ENCODE measurements at places on chromosomes 3 and 15.

GRCh38 chr3:9795207-9795606 is 2.3 kb downstream of the ARPC4 start:
- no peak for DNase-seq

DNA sequence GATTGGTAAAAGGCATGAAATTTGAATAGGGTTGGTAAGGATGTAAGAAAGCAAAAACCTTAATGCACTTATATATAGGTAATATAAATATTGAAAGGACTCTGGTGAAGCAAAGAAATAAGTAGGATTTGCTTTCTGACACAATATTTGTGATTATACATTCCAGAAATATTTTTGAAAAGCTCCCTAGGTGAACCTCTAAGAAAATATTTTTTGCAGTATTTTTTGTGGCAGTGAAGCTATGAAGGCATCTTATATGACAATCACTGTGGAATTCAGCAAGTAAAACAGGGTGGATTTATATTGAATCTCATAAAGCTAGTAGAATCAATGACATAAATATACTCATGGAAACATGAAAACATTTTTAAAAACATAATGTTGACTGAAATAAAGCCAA is 119.6 kb upstream of the EPHA3 start:
- DNase-seq, result no peak

DNA sequence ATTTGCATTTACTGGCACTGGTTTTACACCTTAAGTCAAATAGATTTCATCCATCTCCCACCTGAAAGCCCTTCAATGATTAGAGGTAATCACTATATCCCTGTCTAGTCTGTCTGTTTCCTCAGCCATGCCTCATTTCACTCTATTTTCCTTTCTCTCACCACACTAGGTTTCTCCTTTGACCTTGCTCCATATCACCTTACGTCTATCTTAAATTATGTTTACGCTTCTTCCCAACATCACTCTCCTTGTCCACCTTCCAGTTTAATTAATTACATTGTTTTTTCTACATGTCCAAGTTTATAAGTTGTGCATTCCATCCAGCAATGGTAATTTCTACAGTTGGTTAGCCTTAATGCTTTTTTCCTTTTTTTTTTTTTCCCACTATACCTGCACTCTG is 396.7 kb upstream of the PDZRN3 start:
- DNase-seq, result no peak

DNA sequence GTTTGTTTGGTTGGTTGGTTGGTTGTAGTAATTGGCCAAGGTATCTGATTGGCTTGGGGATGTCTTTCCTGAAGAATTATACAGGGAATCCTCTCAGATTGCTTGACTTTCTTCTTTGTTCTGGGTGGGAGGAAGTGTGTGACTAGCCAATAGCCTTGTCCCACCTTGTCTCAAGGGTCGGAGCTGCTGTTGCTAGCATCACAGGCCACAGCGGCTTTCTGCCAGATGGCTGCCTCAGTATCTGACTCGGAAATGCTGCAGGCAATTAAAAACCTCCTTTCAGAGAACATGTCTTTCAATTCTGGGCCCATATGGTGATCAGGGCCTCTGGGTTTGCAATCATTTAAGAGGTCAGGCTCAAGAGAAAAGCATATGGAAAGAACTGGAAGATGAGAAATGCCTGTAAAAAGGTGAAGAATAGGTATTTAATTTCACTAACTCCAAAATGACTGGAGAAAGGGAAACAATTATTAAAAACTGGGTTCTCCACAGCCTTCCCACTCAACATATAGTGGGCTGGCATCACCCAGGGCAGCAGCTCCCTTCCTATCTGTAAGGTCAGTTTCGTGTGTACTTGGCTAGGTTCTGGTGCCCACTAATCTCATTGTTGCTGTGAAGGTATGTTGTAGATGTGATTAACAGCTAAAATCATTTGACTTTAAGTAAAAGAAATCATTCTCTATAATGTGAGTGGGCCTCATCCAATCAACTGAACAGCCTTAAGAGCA is 32.4 kb downstream of the TGFBR2 start:
- DNase-seq, result no peak

DNA sequence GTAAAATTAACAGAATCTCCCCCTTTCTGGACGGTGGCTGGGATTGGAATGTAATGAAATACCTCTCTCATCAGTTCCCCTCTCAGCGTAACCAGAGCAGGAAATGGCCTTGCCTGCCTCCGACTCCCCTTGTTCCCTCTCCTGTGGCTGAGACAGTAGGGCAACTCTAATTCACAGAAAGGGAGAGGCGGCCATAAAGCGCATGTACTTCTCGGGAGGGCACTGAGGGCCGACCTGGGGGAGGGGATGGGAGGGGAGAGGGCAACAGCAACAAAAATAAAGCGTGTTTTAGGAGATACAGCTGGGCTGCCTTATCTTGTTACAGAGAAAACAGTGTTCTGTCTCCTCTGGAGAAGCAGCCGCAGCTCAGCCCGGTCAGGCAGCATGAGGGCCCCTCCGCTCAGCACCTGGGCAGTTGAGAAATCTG is 783.3 kb upstream of the ARRDC4 start:
- no peak for DNase-seq

DNA sequence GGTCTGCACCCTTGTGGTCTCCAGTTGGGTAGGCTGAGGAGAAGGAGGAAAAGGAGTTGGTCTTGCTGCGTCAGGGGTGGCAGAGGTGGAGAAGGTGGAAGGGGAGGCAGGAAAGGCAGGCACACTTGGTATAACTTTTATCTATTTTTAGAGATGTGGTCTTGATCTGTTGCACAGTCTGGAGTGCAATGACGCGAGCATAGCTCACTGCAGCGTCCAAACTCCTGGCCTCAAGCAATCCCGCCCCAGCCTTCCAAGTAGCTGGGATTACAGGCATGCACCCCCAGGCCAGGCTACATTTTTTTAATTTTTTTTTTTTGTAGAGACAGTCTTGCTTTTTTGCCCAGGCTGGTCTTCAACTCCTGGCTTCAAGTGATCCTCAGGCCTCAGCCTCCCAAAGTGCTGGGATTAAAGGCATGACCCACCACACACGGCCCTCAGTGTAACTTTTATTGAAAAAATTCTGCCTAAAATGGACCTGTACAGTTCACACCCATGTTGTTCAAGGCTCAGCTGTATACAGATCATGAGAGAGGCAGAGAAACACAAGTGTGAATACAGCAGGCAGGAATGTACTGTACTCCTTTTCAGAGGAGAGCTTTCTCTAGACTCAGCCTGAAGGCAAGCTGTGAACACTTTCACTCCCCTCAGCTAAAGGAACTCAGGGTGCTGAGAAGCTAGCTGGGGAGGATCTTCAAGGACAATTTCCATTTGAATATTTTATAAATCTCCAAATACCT is 2.1 kb upstream of the RHOV start:
- no peak for DNase-seq

DNA sequence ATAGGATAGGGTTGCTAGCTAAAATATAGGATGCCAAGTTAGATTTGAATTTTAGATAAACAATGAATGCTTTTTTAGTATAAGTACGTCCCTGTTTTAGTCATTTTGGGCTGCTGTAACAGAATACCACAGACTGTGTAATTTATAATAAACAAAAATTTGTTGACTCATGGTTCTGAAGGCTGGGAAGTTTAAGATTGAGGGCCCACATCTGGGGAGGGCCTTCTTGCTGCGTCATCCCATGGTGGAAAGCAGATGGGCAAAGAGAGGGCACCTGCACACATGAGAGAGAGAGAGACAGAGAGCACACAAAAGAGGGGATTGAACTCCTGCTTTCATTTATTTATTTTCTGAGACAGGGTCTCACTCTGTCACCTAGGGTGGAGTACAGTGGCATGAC is 246.5 kb downstream of the EPHB1 start:
- DNase-seq, result no peak

- DNase-seq, result no peak
Measured at GRCh38 chr3:114571363-114571762, 277.5 kb downstream of the TIGIT start.

- DNase-seq, result no peak
Measured at GRCh38 chr3:131630807-131631206, 128.0 kb upstream of the MRPL3 start.

DNA sequence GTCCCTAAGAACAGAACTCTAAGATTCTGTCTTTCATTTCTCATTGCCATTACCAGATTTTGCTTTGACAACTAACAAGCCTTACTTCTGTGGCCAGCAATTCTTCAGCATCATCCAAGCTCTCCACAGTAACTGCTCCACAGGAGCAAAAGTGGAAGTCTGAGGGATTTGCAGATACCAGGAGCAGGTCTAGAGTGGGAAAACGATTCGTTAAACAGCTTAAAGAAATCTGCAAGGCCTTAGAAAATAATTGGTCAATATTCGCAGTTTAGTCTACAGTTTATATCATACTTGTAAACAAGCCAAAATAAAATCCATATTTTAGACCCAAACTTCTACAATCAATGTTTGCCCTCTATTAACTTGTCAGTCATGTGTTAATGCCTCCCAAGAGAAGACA is 24.1 kb downstream of the MYH15 start:
- DNase-seq, result no peak

DNA sequence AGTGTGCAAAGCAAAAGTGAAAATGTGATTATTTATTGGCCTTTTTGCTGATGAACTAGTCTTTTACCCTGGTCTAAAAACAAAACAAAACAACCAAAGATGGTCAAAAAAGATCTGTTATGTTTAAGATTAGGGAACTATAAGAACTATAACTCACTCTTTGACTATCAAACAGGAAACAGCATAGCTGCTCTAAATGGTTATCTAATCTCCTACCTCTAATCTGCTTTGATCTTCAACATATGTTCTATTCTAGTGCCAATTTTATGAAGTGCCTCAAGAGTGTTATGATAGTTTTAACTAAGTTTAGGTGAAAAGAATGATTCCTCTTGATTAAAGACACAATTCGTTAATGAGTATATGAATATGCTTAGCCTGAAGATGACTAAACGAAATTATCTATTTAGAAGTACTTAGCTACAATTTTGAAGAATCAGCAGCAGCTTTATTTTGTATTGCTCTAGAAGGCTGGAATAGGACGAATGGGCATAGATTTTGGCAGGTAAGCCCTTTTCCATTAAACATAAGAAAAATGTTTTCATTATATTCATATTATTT is 46.0 kb downstream of the SETD2 start:
- no peak for DNase-seq

DNA sequence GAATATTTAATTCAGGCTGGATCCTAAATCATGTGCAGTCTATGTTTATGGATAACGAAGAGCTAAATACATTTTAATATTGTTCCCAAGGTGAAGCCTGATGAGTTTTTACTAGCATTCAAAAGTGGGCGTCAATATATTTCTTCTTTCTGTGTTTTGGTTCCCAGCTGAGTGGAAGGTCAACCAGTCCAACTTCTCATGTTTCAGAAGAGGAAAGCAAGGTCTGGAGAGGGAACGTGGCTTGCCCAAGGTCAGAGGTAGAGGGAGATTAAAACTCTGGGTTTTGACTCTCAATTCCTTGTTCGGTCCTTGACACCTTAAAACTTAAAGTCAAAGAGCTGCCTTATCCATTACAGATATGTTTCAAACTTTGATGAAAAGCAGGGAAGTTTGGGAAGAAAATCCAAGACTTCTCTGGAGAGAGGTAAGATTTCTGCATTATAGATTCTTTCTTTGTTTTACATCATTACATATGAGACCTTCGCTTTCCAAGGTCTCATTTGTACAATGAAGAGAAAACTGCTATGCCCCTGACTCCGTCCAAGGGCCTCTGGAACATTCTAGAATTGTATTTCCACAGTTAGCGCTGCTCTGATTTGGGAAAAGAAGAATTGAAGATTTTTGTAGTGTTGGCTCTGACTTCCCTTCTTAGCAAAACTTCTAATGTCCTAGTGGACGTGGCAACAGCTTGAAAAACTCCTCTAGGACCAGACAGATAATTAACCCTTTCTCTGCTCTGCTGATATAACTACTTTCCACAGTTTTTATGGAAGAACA is 57.7 kb upstream of the HES1 start:
- no peak for DNase-seq

DNA sequence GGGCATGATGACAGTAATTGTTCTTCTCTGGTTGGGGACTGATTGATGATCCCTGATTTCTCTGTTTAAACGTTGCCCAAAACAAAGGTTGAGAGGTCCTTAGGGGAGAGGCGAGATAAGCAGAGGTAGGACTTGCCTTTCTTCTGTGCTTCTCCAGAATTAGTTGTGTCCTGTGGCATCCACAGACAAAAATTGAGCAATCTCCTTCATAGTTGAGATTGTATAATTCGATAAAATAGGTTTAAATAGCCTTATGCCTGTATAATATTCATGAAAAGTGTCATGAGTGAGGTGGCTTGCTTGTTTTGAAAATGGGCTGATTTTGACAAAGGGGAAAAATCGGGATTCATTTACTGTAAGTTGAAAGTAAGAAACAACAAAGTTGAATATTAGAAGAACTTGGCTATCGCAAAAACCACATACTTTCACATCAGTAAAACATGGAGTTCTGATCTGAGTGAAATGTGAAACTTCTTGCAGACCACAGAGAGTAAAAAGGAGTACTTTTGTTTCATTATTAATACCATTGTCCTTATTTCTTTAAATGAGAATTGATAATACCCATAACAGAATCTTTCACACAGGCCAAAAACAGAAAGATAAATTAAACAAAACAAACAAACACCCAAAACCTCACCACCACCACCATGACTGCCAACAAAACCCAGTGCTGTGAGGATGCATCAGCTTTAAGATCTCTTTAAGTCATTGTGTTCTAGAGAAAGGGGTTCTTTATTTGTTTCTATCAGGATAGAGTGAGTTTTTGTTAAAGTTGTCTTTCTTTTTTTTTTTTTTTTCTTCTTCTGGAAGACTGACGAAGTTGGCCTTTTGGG is 155.7 kb downstream of the LPP start:
- DNase-seq, result no peak

GRCh38 chr15:63504979-63505841 is 817 bp downstream of the USP3 start:
- peak; percentile 60 for DNase-seq

GRCh38 chr3:22977042-22977441 is 226.1 kb upstream of the UBE2E2 start:
- DNase-seq, result no peak

DNA sequence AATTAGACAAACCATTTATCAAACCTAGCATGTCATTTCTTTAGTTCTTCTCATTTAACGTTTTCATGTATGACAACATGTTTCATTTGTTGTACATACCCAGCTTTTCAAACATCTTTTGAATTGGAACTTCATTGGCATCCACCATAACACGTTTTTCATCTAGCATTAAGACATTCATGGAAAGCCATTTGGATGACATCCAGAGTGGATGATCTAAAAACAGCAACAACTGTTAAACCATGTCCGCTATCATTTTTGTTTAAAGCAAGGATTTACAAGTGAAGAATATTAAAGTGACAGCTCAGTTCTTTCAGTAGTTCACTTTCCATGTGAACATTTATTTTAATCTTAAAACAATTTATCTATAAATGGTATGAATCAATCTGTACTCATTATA is 14.5 kb downstream of the GATM start:
- DNase-seq, result no peak

DNA sequence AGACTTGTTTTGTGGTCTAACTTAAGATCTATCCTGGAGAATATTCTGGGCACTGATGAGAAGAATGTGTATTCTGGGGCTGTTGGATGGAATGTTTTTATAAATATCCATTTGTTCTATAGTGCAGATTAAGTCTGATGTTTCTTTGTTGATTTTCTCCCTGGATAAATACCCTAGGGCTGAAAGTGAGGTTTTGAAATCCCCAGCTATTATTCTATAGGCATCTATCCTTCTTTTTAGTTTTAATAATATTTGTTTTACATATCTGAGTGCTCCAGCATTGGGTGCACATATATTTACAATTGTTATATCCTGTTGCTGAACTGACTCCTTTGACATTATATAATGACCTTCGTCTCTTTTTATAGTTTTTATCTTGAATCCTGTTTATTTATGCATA is 42.9 kb downstream of the GALK2 start:
- no peak for DNase-seq

- no peak for DNase-seq
Measured at GRCh38 chr15:51313074-51313393, 25.4 kb downstream of the CYP19A1 start.

- no peak for DNase-seq
Measured at GRCh38 chr3:171556148-171556547, 95.9 kb upstream of the TNIK start.

All from hematopoietic multipotent progenitor cell treated with erythropoietin and hydrocortisone succinate and interleukin-3 and kit ligand, for 15 days (in vitro differentiated cells).